ENCODE measurements at places on chromosomes 3 and 15.

GRCh38 chr15:88792342-88793282, 10.6 kb upstream of the ACAN start:
- no peak for DNase-seq

GRCh38 chr3:175002732-175003143, 143.6 kb downstream of the NAALADL2 start:
- DNase-seq, result no peak

- DNase-seq, result no peak
Observed at GRCh38 chr3:55160241-55160983, 232.6 kb upstream of the LRTM1 start.

- no peak for DNase-seq
Observed at GRCh38 chr3:15165061-15165460, 41.0 kb upstream of the CAPN7 start.

- DNase-seq, result no peak
Observed at GRCh38 chr3:56769116-56769707, 32.5 kb downstream of the ARHGEF3 start.

DNA sequence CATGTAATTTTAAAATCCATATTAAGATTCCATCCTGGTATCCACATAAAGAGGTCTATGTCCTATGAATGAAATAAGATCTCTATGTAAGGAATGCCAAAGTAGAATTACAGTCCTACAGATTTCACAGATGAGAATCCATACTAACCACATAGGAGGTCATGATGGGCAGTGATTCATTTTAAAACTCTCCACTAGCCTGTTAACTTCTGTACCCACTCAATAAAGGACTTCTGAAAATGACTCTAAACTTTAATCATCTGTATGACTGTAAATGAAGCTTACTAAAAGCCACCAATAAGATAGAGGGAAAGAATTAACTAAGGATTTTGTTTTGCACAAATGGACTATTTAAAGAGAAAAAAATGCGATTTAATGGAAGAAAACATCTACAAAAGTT, 28.7 kb downstream of the MORC1 start:
- DNase-seq, result no peak

DNA sequence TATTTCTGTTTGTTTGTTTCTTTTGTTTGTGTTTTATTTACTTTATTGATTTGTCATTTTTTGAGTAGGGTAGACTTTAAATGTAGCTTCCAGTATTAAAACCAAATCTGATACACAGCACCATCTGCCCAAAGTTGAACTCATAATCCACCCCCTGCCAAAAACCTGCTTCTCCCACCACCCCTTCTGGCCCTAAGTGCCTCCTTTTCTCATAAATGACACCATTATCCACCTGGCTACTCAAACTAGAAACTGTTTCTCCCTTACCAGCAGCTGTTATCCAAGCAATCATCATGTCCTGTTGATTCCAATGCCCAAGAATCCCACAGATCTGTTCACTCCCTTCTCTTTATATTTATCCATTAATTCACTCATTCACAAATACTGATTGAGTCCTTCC, 21.8 kb upstream of the PTX3 start:
- no peak for DNase-seq

- no peak for DNase-seq
Observed at GRCh38 chr3:38232701-38233100, 32.9 kb upstream of the SLC22A13 start.

GRCh38 chr3:172355836-172356235, 92.4 kb downstream of the GHSR start:
- no peak for DNase-seq

DNA sequence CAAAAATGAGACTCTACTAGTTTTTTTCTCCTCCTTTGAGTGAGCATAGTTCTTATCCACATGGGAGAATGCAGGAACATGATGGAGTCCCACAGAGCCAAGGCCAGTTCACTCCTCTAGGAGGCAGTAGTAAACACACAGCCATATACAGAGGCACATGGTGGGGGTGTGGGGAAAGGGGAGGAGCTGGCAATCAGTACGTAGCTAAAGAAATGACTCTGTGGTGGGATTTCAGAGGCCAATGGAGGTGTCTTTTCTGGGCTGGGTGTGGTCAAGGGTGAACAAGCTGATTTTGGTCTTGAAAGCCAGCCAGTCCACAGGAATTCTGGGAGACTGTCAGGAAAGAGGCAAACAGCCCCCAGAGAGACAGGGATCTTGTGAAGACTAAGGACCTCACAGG, 6.6 kb upstream of the RAB11A start:
- peak; percentile 35 for DNase-seq

Measured in stimulated activated CD4-positive, alpha-beta T cell treated with anti-CD3 and anti-CD28 coated beads, TNF-alpha, amount 100 ng/mL, for 4 hours (primary cell).